ENCODE measurements at places on chromosomes 2 and 18.
A peak's percentile ranks its signal among the peaks of the same experiment; 100 is the strongest.

- no peak for DNase-seq
These were observed 1.0 kb downstream of the PLEK start for GRCh38 chr2:68366083-68366560.

DNA sequence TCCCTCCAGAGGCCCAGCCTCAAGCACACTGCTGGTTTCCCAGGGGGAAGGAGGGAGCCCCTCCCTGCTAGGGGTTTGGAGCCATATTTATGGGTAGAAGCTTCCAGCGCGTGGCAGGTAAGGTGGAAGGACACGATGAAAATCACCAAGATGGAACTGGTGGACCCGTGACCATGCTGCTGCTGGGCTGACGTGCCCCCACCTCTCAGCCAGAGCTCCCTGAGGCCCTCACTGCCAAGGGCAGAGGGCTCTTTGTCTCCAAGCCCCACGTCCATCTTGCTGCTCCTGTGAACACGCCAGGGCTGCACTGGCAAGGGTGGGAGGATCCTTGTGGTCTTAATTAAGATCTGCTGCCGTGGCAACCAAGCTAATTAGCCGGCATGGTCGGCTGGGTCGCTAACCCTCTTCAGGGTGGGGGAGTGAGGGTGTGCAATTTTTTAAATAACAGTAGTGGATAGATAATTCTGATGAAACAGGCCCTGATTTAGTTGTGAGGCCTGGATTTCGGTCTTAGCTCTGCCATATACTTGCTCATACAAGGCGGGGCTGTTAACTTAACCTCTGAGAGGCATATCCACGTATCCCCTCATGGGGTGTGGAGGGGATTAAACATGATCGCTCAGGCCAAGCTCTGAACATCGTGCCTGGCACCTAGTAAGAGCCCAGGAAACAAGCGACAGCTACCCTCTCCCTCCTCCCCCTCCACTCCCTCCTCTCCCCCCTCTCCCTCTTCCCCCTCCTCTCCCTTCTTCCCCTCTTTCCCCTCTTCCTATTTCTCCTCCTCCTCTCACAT lies 232.8 kb downstream of the CELF4 start:
- no peak for DNase-seq

DNA sequence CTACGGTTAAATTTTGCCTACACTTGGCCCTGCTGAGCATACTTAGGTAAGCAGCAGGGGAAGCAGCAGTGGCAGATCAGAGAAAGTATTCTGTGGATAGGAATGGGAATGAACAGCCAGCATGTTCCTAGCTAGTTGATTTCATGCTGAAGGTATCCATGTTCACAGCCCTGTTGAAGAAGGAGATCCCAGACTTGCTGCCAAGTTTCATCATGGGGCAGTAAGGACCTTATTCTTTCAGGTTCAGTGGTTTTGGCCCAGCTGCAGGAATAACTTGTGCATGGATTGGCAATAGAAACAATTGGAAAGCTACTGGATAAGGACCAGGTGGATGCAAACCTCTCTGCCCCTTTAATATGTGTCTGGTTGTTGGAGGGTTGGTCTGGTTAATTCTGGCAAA lies 98.2 kb upstream of the TMEM178A start:
- DNase-seq: no peak

GRCh38 chr2:115165529-115166109 lies 723.2 kb downstream of the DPP10 start:
- peak; percentile 11 for DNase-seq

- no peak for DNase-seq
These were observed 37.3 kb upstream of the TMEM247 start for GRCh38 chr2:46441838-46442712.
